CD8-positive, alpha-beta memory T cell (primary cell): ENCODE measurements at places on chromosomes 11 and 22.

- no peak for DNase-seq
These were observed 30.1 kb downstream of the GGTLC2 start for GRCh38 chr22:22674467-22674866.

- DNase-seq: no peak
These were observed 10.5 kb downstream of the ROBO4 start for GRCh38 chr11:124886978-124887666.

DNA sequence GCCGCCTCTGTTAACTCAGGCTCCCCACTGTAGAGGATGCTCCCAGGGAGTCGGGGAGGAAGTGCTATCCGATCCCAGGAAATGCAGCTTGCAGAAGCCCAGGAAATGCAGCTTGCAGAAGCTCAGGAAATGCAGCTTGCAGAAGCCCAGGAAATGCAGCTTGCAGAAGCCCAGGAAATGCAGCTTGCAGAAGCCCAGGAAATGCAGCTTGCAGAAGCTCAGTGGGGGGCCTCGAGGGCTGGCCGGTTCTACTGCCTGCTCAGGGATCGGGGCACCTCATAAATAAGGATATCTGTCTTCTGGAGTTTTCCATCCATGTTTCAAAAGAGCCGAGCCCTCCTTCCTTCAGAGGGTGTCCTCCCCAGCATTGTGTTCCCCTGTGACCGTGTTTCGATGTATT lies 25.1 kb upstream of the SMIM38 start:
- DNase-seq: no peak

DNA sequence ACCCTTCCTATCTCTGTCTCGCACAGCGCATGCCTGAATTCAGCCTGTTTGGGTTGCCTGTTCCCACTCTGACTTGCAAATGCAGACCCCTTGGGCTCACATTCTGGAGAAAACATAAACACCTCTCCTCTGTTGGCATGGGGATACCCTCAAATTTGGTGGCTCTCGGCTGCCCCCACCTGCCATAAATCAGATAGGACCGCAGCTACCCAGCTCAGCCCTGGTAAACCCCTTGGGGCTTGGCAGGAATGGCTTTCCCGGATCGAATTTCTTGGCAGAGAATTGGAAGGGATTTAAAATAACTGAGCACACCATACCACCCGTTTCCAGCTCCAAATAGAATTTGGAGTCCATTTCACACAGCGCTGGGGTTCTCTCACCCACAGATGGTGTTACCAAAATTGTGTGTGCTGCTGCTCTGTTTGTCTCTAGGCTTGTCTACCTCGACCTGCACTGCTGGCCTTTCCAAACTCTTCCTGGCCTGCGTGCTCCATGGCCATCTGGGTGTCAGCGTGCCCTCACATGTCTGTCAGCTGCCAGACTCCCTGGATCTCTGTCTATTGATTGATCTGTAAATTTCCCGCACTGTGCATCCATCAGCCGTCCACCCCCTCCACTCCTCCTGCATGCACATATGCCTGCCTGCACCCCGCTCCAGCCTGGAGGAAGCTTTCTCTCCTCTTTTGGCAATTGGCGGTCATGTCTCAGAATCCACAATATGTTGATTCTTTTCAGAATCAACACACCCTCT lies 134.0 kb downstream of the NTM start:
- no peak for DNase-seq
